ENCODE measurements at places on chromosomes 6 and 20.

DNA sequence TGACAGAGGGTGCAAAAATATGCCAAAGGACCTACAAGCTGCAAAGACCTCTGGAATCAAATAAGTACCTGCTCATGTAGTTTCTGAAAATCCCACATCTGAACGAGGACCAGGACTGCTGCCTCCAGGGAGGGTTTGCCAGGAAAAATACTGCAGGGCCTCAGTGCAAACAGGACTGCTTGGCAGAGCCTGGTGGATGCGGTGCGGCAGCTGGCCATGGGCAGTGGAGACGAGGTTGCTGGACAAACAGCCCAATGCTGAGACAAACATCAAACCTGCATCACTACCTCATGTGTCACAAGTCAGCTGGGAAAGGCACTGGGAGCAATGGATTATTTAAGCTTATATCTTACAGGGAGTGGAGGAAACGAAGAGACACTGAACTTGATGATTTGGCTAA, 238.8 kb downstream of the PAX1 start:
- DNase-seq: no peak

GRCh38 chr6:45469663-45470062, 91.9 kb upstream of the SUPT3H start:
- DNase-seq: no peak

DNA sequence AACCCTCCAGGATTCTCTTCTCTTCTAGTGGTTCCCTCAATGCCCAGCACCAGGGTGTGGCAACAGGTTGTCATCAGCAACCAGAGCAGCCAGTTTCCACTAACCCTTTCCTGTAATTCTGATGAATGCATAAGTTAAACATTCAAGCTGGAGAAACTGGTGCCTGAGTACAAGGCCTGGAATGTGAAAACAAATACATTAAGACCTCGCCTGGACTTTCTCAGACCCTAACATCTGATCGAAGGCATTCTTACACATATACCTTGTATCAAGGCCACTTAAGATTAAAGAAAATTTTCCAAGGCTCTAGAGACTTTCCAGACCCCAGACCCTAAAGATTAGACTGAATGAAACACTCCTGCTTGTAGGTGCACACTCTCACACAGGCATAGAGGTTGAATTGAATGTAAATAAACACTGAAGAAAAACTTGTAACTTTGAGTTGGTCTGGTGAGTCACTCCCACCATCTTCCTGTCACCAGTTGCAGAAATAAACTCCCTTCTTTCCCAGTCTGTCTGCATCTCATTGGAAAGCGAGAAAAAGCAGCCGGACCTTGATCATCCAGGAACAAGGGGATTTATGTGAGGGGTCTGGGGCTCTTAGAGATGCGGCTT, 9.0 kb downstream of the LRP11 start:
- DNase-seq: no peak

DNA sequence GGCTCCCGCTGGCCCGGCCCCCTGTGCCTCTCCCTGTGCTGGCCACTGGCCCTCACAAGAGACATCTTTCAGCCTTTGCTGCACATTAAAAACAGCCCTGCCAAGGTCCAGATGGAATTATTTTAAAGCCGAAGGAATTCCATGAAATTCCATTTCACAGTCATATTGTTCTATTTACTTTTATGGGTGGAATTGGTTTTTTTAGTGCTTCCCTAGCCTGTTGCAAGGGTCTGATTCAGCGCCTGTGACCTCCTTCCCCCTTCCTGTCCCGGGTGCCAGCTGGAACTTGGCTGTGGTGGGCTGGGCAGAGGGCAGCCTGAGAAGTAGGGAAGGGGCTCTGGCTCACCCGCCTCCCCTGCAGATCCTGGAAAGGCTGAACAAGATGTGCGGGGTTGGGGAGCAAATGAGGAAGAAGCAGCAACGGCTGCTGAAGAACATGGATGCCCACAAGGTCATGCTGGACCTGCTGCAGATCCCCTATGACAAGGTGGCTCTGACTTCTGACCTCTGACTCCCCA, 34.3 kb downstream of the UQCC2 start:
- DNase-seq: no peak

DNA sequence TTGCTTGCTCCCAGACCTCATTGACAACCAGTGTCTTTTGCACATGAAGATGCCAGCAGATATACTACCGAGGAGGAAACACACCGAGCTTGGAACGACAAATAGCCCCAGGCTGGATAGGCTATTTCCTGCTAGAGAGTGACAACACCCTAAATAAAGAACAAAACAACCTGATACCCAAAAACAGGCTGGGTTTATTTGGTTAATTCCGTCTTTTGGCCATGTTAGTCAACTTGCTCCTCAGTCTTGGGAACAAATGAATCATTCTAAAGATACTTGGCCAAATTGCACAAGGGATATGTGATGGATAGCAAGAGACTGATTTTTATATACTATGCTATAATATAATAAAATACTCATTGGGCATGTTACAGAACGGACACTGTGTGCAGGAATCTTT, 11.5 kb upstream of the MUC22 start:
- no peak for DNase-seq

GRCh38 chr6:21603082-21603952, 9.8 kb downstream of the SOX4 start:
- DNase-seq: no peak

- DNase-seq: no peak
Measured at GRCh38 chr6:72876256-72876655, 254.4 kb downstream of the KCNQ5 start.

DNA sequence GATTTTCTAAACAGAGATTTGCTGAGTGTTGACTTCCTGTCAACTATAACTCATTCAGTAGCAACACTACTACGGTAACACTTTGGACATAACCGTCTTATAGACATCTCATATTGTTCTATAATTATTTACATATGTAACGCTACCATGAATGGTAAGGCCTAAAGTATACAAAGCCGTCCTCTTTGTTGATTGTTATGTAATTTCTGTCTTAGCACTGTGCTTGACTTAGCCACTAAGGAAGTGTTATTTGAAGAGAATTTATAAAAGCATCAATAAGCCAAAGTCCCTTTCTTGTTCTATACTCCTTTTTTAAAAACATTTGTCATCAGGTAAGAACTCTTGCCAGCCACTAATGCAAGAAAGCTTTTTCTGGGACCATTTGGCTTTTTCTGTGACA, 240.6 kb downstream of the MEI4 start:
- DNase-seq: no peak

DNA sequence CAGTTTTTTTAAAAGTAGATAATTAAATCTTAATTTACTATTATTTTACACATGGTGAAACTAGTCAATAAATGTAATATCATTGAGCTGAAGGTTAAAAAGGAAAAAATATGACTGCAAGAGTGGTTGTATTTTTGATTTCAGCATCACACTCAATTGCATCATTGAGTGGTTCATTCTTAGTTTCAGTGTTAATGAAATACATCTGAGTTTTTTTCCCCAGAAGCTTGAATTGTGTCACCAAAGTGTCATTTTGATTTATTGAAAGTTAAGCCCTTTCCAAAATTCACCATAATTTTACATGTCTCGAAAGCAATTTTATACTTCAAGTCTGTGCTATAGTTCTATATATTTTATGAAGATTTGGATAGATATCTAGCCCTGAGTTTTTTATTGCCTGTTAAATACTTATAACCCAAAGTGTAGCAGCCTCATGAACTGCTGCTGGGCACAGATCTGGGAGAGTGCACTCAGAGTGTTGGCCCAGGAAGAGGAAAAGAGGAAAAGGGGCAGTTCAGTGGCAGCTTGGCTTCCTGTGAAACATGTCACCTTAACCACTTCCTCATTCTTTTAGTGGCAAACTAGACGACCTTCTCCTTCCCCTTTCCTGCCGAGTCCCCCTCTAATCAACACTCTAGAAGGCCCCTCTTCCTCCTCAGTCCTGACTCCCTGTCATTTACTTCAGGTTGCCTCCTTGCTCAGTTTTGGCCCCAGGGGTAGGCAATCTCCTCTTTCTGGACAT, 140.7 kb downstream of the ESR1 start:
- no peak for DNase-seq

DNA sequence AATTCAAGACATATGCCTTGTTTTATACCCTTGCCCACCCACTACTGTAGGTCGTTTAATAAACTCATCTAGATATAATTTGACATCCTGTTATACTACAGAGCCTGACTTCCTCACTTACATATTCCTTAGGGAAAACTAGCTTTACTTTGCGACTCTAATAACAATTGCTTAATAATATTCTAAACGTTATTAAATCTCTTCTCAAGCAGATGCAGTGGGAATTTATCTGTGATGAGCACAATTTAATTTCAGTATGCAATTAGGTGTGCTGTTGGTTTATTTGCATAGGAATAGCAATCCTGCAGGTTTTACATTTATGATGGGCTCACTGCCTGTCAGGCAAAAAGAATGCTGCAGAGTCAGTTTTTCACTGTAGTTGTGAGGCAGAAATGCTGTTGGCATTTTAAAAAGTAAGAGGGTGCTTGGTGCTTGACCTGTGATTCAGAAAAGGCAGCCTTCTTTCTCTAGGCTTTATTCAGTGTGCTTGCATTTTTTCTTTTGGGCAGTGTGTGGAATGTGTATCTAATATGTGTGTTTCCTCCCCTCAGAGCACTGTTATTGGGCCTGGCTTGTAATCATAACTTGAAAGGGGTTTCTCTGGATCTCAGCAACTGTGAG, 152.3 kb upstream of the SCGN start:
- no peak for DNase-seq

All from right renal pelvis (tissue), 4 donors.